Left lobe of liver (tissue), 2 donors: ENCODE measurements at places on chromosomes 3 and 15.

DNA sequence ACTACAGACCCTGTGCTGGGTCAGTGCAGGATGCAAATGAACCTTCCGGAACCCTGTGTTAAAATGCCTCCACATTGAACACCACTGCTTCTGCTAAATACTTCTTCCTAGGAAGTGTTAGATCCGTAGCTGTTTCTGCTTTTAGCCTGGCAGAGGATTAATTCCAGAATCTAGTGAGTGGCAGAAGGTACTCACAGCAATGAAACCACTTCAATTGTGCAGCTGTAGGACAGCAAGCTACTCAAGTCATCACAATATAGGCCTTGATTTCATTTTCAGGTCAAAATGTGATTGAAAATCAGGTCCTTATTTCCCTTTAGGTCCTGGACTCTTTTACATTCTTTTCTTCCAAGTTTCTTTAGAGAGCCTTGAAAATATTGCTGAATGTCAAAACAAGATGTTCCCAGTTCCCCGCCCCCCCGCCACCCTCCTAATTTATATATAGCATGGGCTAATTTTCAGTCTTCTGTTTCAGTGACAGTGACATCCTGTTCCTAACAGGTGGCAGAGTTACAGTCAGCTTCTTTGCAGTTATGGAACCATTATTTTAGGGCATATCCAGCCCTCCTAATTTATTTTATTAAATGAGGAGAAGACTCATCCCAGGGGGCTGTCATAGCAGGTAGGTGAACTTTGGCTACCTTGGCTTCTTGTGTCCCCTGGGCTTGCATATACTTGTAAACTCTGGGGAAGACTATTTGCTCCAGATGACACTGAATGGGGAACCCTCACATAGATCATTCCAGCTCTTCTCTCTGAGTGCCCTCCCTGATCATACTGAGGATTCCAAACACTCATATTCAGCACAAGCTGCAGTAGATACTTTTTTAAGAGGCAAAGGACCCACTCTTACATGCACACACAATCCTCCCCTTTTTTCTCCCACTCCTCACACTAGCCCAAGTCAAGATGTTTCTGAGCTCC is 28.0 kb upstream of the ARNT2 start:
- DNase-seq = no peak

GRCh38 chr3:71051259-71051595 is 532.3 kb downstream of the FOXP1 start:
- no peak for DNase-seq

DNA sequence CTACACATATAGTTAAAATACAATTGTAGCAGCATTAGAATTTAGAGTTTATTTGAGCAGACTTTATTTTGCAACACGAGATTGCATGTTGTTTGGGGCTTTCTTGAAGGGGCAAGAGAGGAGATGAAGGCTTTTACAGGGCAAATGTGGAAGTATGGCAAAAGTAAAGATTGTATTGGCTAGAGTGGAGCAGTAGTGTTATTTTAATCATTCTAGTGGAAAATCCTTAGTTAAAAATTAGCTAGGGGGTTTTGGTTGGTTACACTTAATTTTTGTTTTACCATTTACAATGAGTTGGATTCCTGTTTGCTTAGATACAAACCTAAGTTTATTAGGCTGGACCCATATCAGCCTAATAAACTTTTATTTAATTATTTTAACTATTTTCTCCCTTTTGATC is 4.6 kb downstream of the OR5H15 start:
- DNase-seq = no peak

DNA sequence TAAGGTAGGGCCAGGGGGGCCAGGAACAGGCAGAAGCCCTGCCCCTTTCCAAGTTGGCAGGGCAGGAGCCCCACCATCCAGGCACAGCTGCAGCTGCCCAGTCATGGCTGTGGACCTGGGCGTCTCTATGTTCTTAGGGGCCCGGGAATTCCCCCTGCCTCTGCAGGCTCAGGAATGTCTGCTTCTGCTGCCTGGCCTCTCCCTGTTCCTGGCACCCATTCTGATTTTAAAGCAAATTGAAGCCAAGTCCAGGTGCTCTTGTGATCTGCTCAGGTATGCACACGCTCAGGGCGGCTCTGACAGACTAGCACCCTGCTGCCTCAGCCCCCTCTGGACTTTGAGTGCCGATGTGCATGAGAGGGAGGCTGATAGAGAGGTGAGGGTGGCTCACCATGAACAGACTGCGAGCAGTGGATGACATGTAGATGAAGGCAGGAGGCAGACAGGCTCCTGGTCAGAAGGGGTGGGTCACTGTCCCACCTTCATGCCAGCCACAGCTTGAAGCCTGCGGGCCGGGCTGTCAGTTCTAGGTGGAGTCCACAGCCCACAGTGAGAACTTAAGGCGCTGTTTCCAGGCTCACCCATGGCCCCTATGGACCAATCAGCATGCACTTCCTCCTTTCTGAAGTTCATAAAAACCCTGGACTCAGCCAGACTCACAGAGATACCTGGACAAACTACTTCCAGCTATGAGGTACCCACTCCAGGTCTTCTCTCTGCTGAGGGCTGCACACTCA is 747.8 kb upstream of the GBE1 start:
- DNase-seq = no peak

DNA sequence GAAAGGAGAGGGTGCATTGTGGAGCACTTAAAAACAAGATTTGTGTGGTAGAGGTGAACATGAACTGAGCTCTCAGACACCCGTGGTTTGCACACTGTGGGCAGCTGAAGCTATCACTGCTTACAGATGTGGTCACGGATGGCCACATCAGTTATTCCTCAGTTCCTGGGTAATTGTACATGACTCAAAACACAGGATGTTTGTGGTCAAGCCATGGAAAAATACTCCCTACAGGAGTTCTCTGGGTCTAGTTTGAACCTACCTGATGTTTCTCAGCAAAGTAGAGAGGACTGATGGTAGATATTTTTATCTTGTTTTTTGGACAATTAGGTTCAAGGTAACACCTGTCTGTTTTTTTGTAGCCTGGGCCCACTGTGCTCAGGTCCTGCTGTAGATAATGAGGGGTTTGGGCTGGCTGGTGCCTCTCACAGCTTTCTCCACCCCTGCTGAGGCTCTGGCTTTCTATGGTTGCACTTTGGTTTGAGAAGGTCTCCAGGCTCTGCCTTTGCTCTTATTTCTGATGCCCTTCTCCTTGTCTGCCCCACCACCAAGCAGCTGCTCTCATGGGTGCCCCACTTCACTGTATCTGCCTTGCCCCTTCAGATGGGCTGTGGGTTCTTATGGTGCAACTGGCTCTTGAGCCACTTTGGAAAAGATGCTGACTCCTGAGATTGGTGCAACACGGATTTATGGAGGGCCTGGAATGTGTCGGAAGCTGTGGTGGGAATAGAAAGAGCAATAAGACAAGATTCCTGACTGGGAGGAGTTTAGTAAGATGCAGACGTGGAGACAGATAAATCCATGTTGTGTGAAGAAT is 40.1 kb downstream of the CDCP1 start:
- no peak for DNase-seq
